ENCODE measurements at places on chromosomes 5 and 9.

- DNase-seq: no peak
These were observed 332.8 kb downstream of the NSG2 start for GRCh38 chr5:174378121-174378874.

DNA sequence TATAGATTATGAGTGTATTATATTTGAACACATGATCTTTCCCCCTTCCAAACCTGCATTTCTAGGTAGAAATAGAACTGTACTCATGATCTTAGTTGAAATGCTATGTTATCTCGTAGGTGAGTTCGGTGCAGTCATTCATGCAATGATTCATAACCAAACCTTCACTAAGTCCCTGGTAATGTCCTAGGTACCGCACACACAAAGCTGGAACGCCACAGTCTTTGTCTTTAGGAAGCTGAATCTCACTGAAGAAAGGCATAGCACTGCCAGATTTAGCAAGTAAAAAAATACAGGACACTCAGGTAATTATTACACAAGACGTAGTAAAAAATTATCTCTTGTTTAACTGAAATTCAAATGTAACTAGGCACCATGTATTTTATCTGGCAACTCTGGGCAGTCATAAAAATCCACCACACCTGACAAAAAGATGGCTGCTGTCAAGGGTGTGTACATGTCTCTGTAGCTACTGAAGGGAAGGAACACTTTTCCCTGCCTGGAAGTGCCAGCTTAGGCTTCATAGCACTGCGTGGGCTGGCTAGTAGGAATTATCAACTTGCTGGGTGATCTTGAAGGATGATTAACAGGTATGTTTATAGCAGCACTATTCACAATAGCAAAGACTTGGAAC, 28.0 kb upstream of the TXN start:
- no peak for DNase-seq

DNA sequence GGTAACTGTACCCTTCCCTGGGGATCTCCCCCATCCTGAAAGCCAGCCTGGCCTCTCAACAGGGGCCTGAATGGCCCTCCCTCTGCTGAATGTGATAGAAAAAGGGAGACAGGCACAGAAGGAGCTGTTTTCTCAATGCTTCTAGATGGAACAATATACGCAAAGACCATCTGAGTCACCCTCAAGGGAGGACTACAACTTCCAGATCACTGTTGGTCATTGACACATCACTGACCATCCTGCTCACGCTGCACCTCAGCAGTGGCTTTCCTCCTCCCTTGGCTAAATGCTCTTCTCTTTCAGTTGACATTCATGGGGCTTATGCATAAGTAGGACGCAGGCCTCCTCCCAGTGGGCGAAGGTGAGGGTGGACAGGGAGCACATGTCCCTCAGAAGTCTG, 112.2 kb upstream of the SHB start:
- no peak for DNase-seq

GRCh38 chr9:88476491-88477271, 58.3 kb upstream of the NXNL2 start:
- DNase-seq: no peak

DNA sequence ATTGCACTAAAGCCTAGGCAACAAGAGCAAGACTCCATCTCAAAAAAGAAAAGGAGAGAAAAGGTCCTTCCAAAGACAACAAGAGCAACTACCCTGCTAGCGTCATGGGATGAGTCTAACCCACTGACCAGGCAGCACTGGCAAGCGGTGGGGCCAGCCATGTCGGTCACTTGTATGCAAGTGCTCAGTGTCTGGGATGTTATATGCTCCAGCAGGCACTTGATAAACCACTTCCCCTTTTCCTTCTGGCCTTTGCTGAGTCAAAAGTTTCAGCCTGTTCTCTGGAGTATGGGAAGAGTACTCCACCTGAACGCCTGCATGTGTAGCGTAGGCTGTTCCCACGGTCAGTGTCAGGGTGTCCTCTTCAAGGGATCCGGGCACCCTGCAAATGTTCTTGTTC, 9.2 kb upstream of the MXD3 start:
- no peak for DNase-seq

- DNase-seq: no peak
These were observed 14.6 kb downstream of the NDUFA8 start for GRCh38 chr9:122144836-122145591.

DNA sequence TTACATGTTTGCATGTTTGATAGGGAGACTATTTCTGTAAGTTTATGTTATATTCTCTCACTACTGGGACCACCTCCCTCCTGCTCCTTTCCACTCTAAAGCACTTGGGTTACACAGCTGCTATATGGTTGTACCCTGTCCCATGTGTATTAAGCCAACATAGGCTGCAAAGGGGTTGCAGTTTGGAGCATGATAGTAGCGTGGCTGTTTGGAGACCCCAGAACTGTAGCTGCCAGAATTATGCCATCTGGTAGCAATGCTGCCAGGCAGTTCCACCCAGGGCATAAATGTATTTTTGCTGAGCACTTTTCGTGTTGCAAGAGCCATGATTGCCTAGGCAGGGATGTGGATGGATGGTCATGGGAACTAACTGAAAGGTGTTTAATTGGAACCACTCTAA, 81.8 kb downstream of the CNTLN start:
- DNase-seq: no peak

DNA sequence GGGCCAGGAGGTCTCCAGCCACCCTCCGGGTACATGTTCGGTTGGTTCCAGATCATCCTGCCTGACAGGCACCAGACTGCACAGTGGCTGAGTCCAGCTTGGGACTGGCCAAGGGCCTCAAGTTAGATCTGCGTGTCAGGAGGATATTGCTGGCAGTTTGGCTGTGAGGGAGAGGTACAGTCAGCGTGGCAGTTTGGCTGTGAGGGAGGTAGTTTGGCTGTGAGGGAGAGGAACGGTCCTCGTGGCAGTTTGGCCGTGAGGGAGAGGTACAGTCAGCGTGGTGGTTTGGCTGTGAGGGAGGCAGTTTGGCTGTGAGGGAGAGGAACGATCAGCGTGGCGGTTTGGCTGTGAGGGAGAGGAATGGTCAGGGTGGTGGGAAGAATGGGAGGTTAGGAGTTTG, 39.0 kb downstream of the CACNA1B start:
- DNase-seq: no peak

GRCh38 chr9:69593301-69593700, 78.9 kb downstream of the APBA1 start:
- no peak for DNase-seq
